Stimulated activated CD8-positive, alpha-beta memory T cell treated with anti-CD3 and anti-CD28 coated beads, Interleukin-4, amount 100 ng/mL, for 1 hour (primary cell): ENCODE measurements at places on chromosomes 7 and 10.

GRCh38 chr7:16564023-16564380, 37.4 kb downstream of the LRRC72 start:
- no peak for DNase-seq

- DNase-seq: no peak
Observed at GRCh38 chr10:28737096-28737495, 59.8 kb downstream of the BAMBI start.

DNA sequence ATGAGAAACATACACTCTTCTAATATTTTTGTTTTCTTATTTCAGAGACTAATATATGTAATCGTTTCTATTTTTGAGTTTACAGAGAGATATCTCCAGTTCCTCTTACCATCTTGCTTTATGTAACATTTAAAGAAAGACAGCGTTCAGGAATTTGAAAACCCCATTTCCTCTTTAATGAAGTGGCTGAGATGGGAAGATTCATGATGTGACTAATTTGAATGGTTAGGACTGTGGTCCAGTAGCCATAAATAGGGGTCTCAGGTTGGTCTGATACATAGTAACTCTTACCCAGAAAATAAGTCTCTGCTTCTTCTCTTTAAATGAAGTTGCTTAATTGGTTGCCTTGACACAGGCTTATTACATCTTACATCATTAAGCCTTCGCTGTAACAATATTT, 6.9 kb downstream of the KMT2E start:
- no peak for DNase-seq

DNA sequence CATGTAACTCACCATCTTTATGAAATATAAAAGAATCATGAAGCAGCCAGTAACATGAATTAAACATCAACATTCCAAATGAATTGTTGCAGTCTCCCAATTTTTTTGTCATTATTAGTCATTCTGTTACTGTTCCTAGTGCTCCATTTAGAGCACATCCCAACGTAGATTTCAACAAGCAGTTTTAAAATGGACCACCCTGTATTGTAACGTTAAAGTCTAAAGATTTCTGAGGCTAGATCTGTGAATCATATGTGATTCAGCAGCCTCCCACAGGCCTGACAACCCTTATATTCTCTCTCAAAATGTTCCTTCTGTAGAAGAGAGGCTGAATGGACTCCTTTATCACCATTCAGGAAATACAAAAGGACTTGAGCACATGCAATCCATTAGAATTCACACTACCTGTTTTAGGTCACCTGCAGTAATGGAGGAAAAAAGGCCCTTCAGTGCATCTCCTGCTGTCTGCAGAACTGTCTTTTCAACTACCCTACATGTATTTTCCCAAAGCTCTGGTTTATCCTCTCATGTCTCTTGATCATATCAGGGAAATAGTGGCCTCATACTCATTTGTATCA, 81.4 kb downstream of the CACNA2D1 start:
- DNase-seq: no peak

- no peak for DNase-seq
Observed at GRCh38 chr7:107995184-107996071, 7.5 kb downstream of the LAMB1 start.

DNA sequence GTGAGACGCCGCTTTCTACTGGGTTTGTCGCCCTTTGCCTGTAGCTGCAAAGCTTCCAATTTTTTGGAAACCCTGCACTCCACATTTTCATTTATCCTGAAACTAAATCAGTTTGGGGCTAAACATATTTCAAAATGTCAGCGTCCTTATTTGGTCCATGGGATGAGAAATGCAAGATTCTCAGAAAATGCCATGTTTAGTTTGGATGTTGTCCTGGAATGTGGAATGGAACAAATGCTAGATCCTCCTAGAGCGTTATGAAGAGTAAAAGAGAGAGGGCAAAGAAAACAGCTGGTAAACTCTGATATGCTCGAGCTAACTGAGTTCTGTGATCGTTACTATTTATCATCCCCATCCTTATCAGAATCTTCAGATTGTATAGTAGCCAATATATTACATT, 236.9 kb downstream of the KLF6 start:
- DNase-seq: no peak

GRCh38 chr10:43220657-43221418, 46.0 kb downstream of the RASGEF1A start:
- DNase-seq: no peak

- no peak for DNase-seq
Observed at GRCh38 chr10:7958442-7958841, 96.0 kb upstream of the GATA3 start.
